ENCODE measurements at places on chromosomes 7 and 10.
A peak's percentile ranks its signal among the peaks of the same experiment; 100 is the strongest.

DNA sequence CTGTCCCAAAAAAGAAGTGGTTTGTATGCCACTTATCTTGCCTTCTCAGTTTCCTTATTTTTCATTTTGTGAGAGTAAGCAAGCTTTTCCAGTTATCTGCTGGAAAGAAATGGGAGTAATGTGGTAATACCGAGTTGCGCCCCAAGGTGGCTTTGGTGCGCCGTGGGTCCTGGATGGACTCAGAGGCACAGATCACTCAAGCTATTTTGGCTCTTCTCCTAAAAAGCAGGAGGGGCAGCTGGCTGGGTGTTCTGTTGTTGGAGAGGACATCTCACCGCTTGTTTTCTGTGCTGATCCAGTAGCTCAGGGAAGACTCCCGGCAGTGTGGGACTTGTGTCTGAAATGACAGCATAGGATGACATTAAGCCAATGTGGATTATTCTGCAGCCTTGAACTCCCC is 16.4 kb downstream of the PRKRIP1 start:
- peak; percentile 13 for DNase-seq

- peak; percentile 79 for DNase-seq
Measured at GRCh38 chr10:62738916-62739315, 65.6 kb upstream of the ADO start.

DNA sequence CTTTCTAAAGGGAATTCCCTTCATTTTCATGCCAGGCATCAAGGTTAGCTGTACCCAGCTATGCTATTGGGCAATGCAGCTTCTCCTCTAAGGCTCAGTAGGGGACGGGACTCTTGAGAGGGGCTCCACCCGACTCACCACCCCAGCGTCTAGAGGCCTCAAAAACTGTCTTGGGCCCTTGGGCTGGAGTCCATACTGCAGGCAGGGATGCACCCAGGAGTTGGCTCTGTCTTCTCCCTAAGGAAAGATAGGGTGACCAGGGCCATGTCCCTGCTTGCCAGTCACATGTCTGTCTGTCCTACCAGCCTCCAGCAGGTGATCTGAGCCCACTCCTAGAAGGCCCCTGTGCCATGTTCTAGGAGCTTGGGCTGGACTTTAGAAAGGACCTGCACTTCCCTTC is 1.2 kb downstream of the OPN4 start:
- no peak for DNase-seq

DNA sequence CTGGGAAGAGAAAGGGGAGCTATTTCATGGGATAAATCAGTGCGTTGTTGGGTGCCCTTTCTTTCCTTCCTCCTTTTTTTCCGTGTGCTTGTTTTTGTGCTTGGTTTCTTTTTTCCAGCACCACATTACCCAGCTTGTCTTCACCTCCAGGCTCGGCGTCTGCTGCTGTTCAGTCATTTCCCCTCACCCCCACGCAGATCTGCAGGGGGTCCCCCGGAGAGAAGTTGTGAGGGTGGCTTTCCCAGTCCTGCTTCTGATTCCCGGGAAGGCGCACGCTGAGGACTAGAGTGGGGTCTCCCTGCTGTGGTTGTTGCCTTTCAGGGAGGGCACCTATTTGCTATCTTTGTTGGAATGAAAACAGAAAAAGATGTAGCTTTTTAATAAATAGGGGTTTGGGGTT is 1.6 kb downstream of the CAMK1D start:
- DNase-seq: no peak

GRCh38 chr7:128378637-128379036 is 17.1 kb upstream of the PRRT4 start:
- no peak for DNase-seq

GRCh38 chr7:27079234-27079975 is 16.4 kb downstream of the HOXA1 start:
- no peak for DNase-seq

DNA sequence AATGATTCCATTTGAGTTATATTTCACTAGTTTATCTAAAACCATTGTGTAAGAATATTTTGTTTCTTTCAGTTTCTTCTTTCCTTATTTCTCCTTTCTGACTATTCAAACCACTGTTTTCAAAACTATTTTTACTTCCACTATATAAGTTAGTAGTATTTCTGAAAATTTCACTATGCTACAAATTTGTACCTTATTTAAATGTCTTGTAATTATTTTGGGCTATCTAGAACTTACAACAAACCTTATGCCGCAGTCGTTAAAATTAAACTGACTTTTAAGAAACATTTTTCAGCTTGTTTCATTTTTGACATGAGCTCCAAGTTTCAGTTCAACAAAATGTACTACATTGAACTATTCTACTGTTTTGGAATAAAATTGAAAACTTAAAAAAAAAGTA is 1.8 kb downstream of the TFEC start:
- DNase-seq: no peak

DNA sequence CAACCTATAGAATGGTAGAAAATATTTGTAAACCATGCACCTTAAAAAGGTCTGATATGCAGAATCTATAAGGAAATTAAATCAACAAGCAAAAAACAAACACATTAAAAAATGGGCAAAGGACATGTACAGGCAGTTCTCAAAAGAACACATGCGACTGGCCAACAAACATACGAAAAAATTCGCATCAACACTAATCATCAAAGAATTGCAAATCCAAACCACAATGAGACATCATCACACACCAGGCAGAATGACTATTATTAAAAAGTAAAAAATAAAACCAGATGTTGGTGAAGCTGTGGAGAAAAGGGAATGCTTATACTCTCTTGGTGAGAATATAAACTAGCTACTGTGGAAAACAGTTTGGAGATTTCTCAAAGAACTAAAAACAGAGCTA is 33.2 kb downstream of the TMEM229A start:
- DNase-seq: no peak

DNA sequence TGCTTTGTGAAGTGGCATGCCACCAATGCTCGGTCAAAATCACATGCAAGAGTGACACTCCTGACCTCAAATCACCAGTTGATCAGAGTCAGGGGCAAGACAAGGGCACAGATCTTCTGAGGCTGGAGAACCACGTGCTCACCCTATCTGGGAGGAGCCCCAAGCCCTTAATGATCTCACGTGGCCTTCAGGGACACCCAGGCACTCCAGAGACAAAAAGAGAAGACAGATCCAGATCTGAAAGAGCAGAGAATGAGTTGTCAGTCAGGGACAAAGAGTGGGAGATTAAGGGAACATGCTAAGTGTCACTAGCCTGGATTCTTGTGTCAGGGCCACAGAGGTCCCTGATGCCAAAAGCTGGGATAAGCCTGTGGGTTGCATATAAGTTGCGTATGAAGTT is 134.3 kb downstream of the PLXNA4 start:
- no peak for DNase-seq

DNA sequence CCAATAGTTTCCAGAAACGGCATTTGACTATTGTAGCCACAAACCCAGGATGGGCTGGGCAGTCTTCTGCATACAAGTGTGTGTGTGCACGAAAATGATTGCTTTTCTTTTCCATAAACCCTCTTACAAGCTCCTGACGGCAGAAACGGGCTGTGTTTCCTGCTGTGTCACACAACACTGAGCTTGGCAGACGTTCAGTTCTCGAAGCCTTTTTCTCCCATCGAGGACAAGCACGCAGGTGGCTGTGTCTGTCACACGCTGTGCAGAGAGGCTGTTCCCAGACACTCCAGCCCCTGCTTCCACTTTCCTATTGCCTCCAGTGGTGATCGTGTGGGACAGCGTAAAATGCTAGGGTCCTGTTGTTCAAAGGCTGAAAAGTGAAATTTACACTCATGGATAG is 32.1 kb downstream of the RBAK start:
- peak; percentile 7 for DNase-seq
